ENCODE measurements at places on chromosomes 5 and 9.
A peak's percentile ranks its signal among the peaks of the same experiment; 100 is the strongest.

- no peak for DNase-seq
These were observed 8.7 kb upstream of the CORO2A start for GRCh38 chr9:98201102-98201501.

- peak; percentile 51 for DNase-seq
These were observed 4.7 kb upstream of the ISCA1 start for GRCh38 chr9:86287013-86287412.

- no peak for DNase-seq
These were observed 76.7 kb upstream of the IER5L start for GRCh38 chr9:129254566-129255287.

GRCh38 chr9:17802249-17802857 is 223.5 kb downstream of the SH3GL2 start:
- DNase-seq, result peak; percentile 29

DNA sequence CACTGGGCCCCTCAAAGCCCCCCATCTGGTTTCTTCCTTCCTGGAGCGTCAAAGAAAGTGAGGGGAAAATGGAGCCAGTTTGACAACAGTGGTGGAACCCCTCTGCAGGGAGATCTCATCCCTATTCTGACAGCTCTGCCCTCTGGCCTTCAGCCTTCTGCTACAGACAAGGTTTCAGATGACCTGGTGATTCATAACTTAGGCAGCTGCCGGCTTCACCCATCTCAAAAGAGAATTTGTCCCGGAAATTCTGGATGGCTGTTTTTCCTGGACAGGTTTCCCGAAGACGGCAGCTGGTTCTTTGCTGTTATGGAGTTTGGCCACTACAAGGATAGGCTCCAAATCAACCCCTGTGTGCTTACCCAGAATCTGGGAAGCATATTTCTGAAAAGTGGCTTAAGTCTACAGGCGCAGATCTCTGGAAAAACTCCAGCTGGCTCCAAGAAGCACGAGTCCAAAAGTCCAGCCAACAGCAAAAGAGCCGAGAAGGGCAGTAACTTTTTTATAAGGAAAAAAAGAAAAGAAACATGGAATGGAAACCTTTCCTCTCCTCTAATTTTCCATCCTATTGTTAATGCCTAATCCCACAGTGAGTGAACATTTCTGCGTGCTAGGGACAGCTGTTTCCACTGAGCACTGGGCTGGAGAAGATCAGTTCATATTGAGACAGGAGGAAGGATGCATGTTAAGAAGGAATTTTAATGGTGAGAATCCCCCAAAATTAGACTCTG is 54.5 kb downstream of the ZNF366 start:
- no peak for DNase-seq

DNA sequence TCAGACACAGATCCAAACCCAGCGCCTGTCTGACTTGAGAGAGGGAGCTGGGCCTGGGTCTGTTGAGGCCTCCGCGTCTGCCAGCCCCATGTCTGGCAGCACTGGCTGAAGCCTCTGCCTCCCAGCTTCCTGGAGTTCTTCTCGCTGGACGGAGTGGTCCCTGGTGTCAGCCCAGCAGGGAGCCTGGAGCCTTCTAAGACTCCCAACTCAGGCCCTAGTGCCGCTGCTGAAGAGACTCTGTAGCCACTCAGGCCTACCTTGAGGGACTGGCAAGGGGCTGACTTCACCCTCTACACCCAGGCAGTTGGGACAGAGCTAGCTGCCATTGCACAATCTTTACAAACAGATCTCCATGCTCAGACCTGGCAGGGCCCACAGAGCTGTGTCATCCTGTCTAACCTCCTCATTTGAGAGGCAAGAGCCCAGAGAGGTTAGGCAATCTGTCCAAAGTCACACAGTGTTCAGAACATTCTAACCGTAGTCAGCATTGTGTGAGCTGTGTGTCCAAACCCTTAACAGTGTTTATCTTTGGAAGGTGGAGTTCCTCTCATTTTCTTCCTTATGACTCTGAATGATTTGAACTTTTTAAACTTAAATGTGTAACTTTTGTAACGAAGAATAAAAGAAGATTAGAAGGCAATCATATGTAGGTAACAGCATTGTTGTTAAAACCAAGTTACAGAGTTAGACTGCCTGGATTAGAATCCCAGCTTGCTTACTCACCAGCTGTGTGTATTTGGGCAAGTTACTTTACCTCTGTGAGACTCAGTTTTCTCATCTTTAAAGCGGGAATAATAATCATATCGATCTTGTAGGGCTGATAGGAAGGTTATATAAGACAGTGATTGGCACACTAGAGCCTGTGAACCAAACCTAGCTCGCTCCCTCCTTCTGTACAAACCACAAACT is 4.6 kb upstream of the DUSP1 start:
- DNase-seq, result no peak

GRCh38 chr9:136578915-136579649 is 33.2 kb upstream of the NOTCH1 start:
- peak; percentile 32 for DNase-seq
